ENCODE measurements at places on chromosomes 7 and 10.

- no peak for DNase-seq
Observed at GRCh38 chr10:118403967-118404366, 61.8 kb upstream of the FAM204A start.

- peak; percentile 43 for DNase-seq
Observed at GRCh38 chr7:147151661-147152060, 1035.1 kb downstream of the CNTNAP2 start.

- DNase-seq, result no peak
Observed at GRCh38 chr10:33859319-33860022, 525.0 kb upstream of the NRP1 start.

- peak; percentile 30 for DNase-seq
Observed at GRCh38 chr10:34292675-34293074, 522.4 kb downstream of the PARD3 start.

DNA sequence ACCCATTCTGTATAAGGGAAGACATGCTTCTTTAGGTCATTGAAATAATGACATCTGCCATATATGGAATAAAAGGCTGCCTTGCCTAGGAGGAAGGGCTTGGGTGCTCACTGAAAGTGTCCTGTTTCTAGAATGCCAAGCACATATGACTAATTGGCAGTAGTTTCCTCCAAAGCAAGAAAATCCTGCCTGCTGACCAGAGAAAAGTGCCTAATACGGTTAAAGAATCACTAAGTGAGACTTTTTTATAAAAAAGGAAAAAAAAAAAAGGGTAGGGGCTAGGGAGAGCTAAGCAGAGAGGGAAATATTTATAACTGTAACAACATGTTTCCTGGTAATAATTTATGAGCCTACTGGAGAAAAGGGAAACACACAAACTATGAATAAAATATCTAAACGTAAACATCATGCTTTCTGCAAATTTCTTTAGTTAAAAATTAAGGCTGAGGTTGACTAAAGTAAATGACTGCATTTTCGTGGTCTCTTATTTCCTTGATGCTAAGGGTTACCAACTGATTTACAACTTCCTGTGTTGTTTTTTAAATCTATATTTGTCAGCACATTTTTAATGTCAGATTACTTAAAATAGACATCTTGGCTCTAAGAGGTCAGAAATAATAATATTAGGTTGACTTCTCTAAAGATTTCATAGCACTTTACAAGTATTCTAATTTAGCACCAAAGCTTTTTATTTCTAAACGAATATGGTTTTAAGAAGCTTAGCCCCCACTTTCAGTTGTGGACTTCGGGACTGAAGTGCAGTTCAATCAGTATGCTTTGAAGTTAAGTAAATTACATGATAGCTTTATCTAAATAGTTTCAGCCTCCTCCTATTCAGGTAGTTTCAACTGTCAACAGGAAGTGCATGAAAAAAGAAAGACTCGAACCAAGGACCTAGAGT, 89.6 kb downstream of the CABCOCO1 start:
- DNase-seq, result no peak

DNA sequence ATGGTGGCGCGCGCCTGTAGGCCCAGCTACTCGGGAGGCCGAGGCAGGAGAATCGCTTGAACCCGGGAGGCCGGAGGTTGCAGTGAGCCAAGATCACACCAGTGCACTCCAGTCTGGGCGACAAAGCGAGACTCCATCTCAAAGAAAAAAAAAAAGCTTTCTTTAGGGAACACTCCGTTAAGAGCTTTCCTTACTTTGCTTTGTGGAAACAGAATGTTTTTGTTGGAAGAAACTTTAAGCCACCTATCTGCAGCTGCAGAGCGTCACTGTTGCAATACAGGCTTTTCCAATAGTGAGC, 641 bp upstream of the TPK1 start:
- DNase-seq, result no peak

DNA sequence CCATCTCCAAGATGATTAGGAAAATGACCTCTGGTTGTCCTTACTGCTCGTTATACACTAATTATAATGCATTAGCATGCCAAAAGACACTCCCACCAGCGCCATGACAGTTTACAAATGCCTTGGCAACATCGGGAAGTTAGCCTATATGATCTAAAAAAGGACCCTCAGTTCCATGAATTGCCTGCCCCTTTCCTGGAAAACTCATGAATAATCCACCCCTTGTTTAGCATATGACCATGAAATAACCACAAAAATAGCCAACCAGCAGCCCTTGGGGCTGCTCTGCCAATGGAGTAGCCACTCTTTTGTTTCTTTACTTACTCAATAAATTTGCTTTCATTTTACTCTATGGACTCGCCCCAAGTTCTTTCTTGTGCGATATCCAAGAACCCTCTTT, 41.6 kb upstream of the KCNMA1 start:
- no peak for DNase-seq

GRCh38 chr10:89414879-89415821, 782 bp downstream of the IFIT5 start:
- DNase-seq, result no peak

DNA sequence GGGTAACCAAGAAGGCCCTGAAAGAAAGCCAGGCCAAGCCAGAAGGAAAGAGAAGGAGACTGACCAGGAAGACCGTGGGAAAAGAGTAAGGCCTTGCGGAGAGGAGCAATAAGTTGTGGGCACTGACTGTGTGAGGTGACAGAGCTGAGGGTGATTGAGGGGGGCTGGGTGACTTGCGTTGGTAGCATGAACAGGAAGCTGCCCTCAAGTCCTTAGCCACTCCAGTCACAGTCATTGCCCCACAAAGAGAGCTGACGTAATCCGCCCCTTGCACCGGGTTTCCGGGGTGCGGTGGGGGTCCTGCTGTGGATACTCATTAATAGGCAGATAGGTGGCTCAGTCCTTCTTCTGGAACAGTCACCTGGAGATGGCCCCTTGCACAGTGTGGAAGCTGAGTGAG, 16.1 kb upstream of the DMBT1 start:
- no peak for DNase-seq

DNA sequence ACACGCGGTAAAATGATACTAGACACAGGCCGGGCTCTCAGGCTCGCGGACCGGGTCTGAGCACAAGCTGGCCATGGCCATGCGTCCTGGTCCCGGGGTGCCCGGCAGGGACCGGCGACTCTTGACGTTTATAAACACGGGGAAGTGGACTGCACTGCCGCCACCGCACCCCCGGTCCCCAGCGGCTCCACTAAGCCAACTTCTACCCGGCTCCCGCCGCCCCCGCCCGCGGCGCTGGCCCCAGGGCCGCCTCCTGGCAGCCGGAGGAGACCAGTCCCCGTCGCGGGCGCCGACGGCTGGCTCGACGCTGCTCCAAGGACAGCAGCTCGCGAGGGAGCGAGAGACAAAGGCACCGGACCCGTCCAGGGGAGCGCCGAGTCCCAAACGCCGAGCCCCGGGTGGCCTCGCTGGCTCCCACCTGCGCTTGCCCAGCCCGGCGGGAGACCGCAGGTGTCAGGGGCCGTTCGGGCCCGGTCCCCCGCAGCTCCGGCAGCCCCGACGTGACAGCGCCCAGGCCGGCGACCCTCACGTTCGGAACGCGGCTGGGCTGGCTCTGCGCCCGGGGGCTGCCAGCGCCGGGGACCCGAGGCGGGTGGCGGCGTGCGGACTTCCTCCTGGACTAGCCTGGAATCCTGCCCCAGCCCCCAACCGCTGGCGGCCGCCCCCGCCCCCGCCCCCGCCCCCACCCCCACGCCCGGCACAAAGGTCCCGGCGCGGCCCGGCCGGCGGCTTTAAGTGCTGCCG, 517 bp downstream of the ITGB1 start:
- no peak for DNase-seq

DNA sequence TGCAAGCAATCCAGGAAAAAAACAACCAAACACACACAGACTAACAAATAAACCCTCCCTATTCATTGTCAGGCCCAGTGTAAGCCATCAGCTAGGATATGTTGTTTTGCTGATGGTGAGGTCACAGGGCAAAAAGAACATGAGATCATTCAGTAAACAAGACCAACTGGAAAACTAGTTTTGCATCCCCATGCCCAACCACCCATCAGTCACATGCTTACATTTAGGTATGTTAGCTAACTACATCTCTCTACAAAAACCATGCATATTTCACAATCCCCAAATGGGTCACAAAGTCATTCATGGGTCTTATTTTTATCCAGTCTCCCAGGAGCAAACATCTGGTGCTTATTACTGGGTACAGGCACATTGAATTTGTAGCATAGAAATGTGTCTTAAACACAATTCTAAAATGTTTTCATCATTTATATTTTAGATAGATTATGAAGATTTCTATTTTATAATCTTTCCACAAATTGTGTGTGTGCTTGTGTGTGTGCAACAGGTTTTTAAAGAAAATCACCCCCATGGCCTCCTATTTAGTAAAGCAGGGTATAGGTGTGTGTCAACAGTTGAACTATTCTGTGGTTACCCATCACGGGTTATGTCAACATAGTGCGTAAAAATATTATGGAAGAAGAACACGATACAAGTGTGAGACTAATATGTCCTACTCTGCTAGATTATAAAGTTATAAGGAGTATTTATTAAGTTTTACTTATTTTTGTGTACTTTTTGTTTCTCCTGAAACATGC, 103.8 kb upstream of the AKR1E2 start:
- no peak for DNase-seq

GRCh38 chr7:134374291-134374690, 57.6 kb upstream of the SLC35B4 start:
- no peak for DNase-seq

- DNase-seq, result no peak
Observed at GRCh38 chr7:118793582-118793981, 569.1 kb downstream of the ANKRD7 start.

- DNase-seq, result no peak
Observed at GRCh38 chr10:83580373-83581012, 558.8 kb upstream of the GHITM start.

GRCh38 chr10:4006858-4007257, 221.8 kb upstream of the KLF6 start:
- no peak for DNase-seq

DNA sequence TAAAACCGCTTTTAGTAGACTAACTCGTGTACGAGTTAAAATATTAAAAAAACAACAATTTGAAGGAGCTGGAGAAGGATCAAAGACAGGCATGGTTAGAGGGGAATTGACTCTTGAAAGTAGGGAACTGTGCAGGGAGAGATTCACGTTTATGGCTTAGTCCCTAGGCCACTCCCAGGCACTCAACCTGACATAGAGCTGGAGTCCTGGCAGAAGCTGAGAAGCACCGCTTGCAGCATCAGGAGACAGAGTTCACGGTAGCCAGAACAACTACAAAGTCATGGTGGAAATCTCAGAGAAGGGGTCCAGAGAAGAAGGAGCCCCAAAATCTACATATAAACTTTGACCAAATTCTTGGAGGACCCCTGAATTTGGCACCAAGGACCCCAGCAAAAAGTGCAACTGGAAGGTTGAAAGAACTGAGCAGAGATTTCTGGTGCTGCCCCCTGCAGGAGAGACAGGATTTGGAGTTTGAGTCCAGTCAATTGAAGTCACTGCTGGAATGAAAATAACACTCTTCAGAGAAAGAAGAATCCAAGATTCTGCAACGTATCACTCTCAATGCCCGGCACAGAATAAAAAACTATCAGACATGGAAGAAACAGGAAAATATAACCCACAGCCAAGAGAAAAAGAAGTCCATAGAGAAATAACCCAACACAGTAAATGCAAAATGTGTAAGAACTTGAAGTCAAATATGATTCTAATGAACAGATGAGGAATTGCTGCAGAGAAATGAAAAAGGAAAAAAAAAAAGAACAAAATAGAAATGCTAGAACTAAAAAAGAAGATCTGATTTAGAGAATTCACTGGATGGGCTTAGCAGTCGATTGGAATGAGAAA, 493.3 kb upstream of the PODXL start:
- peak; percentile 5 for DNase-seq

DNA sequence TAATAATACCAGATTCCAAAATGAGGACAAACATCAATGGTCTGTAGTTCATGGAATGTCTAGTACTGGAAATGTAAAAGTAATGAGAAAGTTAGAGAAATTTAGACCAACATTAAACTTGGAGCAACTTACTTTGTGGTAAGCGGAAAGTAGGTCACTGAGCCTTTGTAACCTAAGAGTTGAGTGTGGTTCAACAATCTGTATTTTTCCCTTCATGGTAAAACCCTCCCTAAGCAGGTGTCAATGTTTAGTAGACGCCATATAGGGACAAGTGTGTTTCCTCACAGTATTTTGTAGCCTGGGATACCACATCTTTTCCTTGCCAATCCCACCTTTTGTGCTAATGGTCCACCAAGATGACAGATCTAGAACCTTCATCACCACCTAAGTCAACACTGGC, 67.3 kb upstream of the RSU1 start:
- no peak for DNase-seq

DNA sequence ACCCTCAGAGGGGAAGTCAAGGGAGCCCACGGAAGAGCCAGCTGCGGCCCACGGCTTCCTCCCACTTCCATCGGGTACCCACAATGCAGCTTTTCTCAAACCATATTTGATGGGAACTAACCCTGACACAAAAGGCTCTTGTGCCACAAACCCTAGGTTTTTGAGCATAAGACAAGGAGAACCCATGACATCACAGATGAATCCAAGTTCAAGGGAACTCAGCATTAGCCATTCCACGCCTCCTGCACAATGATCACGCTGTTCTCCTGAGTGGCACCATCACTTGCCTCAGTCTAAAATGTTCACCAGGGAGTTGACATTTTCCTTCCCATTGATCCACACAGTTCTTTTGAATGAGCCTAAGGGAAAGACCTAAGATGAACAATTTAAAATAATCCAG, 70.4 kb downstream of the ITIH5 start:
- no peak for DNase-seq

DNA sequence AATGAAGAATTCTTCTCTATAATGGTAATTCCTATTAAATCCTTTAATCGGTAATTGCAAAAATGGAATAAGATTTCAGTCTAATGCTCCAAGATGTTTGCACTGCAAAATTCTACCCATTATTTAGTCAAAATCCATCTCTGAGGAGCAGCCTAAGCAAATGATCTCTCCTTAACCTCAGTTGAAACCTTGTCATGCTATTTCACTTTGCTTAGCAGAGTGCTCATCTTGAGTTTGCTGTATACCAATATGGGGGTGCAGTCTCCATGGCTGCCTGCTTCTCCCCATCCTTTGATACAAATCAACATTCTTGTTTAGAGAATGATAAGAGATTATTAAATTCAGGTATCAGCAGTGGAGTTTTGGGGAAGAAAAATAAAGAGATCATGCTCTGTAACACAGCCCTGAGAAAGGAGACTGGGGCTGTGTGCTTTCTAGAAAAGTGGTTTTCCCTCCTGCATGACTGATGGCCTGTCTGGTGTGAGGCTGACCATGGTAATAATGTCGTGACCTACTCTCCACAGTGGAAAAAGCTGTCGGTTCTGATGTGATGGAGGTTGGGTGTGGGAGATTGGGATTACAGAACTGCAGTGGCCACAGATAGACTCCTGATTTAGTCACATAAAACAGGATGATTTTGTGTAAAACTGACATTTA, 982.1 kb downstream of the NRG3 start:
- DNase-seq, result no peak

- no peak for DNase-seq
Observed at GRCh38 chr7:70944516-70944915, 187.4 kb upstream of the GALNT17 start.

Measured in NCI-H748 treated with DMSO at 0.1 percent for 48 hours (cell line).